ENCODE measurements at places on chromosomes 12 and 14. TPM values are rescaled to one million over a fixed set of nuclear protein-coding genes. Genes with fewer than 3 reads are reported as not detected.

DNA sequence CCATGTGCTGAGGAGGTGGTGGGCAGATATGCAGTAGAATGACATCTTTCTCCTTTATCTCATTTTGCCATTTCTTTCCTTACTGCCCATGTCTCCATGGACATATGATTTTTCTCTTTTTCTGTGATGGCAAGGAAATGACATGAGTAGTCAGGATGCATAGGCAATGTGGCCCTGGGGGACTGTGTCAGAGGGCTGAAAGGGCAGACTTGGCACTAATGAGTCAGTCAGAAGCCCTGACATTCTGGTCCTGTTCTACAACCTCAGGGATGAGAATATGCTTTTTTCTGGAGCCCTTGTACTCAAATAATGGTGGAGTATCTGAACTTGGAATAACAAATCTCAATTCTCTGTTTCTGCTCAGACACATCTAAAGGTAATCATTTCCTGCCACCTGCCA is 167.8 kb downstream of the TMEM117 start:
- DNase-seq = no peak

DNA sequence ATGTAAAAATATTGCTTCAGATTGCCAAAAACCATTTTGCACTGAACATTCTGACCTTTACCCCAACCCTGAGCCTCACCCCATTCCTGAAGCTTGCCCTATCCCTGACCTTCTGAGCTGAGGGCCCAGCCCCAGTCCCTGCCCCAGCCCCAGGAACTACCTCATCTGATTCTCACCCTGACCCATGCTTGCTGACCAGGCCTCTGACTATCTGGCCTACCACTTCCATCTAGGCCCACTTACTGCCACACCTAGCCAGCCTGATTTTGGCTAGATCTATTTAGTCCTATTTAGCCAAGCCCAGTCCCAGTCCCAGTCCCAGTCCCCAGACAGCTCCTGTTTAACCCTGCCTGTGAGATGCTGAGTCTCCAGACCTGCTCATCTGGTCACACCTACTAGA is 33.6 kb downstream of the OR10P1 start:
- DNase-seq = peak; percentile 32

GRCh38 chr12:71439613-71440344 is at the start of gene LGR5:
TSS of gene LGR5 (plus strand) at chr12:71439798. CDS start at chr12:71440081, 283 bp downstream.
- DNase-seq = peak; percentile 65

GRCh38 chr12:79409562-79409961 is 281.2 kb downstream of the PAWR start:
- no peak for DNase-seq

GRCh38 chr14:61051051-61051450 is 70.0 kb downstream of the SLC38A6 start:
- DNase-seq = no peak

GRCh38 chr14:24123424-24124417 is 6.7 kb upstream of the FITM1 start:
- DNase-seq = no peak

- DNase-seq = no peak
Observed at GRCh38 chr12:104628831-104629135, 172.0 kb downstream of the CHST11 start.

GRCh38 chr14:79342942-79343341 is 868.4 kb downstream of the DIO2 start:
- no peak for DNase-seq

- peak; percentile 37 for DNase-seq
Observed at GRCh38 chr14:52360831-52361230, 46.7 kb downstream of the PTGER2 start.

GRCh38 chr12:46676396-46676795 is 149.4 kb downstream of the SLC38A4 start:
- DNase-seq = no peak

GRCh38 chr12:39451977-39452376 is 9.1 kb upstream of the KIF21A start:
- no peak for DNase-seq

DNA sequence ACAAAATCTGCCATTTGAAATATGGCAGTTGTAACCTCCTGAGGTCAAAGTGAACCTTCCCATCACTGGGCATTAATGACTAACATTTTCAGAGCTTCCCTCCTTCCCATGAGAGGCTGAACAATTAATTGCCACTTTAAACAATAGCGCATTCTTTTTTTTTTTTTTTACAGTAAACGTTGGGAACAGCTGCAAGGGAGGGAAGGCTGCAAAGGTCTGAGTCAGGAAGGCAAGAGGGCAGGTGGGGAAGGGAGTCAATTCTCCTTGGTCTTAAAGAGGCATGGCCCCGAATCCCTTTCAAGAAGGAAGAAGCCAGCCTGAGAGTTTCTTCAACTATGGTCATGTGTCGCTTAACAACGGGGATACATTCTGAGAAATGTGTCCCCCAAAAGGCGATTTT is 41.0 kb upstream of the PLEKHG3 start:
- DNase-seq = no peak

GRCh38 chr14:24145690-24146452 is 539 bp downstream of the PSME2 start:
- DNase-seq = no peak

DNA sequence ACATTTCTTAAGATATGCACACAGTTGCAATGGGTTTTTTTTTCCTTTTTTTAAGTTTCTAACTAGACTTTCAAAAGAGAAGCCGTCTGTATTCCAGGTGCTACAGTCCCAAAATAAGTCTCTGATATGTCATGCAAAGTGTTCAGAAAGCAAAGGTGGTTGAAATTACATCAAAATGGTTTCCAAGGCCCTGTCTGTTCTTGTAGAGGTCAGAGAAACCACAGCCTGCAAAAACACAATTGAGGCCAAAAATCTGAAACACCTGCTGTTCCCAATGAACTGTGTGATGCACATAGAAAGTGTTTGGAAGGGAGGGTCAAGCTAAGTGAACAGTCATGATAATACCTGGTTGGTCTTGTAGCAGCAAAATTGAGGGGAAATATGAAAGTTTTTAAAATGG is 91.0 kb downstream of the VRK1 start:
- no peak for DNase-seq

DNA sequence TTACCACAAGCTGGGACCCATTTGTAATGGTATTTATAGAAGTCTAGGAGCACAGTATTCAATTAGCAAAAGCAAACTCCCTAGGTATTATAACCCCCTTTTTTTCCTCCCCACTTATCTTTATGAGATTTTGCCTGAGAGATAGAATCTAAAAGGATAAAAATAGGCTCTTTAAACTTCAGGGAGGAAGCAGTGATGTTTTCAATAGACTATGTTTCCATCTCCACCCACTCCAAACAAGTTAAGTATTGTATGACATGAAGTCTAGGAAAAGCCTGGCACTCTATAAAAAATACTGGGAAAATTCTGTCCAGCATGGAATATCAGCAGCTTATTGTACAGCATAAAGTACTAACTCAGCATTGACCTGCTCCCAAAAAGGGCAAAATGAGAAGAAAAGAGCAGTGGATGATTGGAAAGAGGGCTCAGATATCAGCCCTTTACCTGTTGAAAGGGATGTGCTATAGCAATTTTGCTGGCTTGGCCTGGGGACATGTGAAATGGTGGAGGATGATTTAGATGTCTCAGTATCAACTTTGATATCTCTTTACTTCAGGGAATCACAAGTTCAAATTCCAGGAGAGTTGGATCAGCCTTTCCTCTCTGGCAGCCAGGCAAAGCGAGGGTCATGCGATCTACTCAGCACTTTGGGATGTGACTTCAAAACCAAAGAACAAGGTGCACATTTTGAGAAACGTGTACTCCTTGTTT is 72.4 kb downstream of the IGF1 start:
- DNase-seq = no peak

DNA sequence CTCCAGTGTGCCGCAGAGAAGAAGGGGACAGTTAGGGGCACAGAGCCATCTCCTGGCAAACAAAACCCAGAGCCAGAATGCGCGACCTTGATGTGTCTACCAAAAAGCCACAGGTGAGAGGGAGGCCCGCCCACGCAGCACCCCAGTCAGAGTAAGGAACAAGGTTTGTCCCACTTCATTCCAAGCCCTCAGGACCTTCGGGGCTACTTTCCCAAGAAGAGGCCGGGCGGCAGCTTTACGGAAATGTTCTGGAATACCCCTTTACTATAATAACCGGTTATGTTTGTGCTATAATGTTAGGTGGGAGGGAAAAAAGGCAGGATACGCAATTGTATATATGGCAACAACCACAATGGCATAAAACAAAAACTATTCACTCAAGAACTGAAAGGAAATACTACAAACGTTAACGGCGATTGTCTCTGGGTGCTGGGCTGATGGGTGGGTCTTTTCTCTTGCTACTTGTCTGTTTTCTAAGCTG is 12.3 kb downstream of the CCDC88C start:
- no peak for DNase-seq

GRCh38 chr14:99320105-99320572 is 48.1 kb upstream of the BCL11B start:
- peak; percentile 67 for DNase-seq

GRCh38 chr14:70663707-70664179 is 22.0 kb downstream of the TTC9 start:
- DNase-seq = peak; percentile 26

The SIX1 gene
- not detected for total RNA-seq

The ART4 gene
- 0.68 TPM for total RNA-seq

The SMIM41 gene
- not detected for total RNA-seq

The ASIC1 gene
- 0.75 TPM for total RNA-seq

The TAS2R31 gene
- total RNA-seq = 17.2 TPM

The WNT1 gene
- total RNA-seq = not detected

The TEAD4 gene
- total RNA-seq = 4.4 TPM

The MYF6 gene
- total RNA-seq = 0.27 TPM

The RAB5B gene
- 81.5 TPM for total RNA-seq

The KRT74 gene
- not detected for total RNA-seq

The SLC7A7 gene
- 1.00 TPM for total RNA-seq

The GARIN6 gene
- not detected for total RNA-seq

The FOXM1 gene
- total RNA-seq = 5.2 TPM
